CD4-positive, alpha-beta T cell treated with Interleukin-15 for 1 hour (primary cell): ENCODE measurements at places on chromosomes 5 and 9.

DNA sequence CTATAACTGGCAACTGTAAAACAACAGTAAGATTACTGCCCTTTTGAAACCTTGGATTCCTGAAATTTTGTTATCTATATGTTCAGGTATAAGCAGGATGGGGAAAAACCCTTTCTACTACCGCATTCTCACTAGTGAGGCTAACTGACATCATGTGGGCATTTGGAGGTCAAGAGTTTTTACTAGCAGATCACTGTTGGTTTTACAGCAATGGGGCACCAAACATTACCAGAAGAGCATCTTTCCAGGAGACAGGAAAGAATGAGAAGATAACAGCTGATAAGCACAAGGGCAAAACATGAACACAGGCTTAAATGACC lies 20.9 kb upstream of the TTC33 start:
- DNase-seq = no peak

DNA sequence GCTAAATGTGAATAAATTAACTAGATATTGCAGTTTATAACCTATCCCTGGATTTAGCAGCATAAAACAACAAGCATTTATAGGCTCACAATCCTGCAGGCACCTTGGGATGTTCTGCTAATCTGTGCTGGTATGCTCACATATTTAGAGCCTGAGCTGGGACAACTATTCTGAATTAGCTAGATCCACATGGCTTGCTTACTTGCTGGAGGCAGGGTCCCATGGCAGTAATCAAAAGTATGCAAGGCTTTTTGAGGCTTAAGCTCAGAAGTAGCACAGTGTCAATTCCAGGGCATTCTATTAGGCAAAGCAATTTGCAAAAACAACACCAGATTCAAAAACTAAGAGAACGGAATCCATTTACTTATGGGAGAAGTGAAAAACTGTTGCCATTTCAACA lies 745.0 kb upstream of the ACO1 start:
- no peak for DNase-seq

GRCh38 chr5:549229-549628 lies 25.0 kb upstream of the SLC9A3 start:
- no peak for DNase-seq

DNA sequence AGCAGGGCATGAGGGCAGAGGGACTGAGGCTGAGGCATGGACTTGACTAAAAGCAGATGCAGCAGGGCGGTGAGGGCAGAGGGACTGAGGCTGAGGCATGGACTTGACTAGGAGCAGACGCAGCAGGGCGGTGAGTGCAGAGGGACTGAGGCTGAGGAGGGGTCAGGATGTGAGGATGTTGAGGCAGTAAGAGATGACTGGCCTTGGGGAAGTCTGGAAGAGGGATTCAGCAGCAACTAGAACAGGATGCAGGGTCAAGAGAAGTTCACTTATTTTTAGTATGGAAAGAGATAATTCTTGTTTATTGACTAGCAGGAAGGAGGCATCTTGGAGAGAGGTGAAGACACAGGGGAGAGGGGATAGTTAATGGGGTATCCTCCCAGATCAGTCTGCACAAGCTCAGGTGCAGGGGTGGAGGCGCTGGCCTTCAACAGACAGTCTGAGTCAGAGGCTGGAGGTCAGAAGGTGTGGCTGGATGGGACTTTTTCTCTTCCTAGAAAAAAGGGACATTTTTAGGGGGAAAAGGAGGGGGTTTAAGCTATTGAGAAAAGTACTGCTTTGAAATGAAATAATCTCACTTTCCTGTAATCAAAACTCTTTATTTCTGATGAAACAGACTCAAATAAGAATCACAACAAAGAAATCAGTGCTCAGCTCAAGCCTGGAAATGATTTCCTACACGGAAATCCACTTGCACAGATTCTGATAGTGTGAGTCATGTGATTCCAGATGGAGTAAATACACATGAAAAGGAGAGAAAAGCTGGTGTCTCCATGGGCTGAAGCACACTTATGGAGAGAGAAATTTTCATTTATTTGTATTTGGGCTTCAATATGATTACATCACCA lies 130.9 kb downstream of the PALM2AKAP2 start:
- no peak for DNase-seq

DNA sequence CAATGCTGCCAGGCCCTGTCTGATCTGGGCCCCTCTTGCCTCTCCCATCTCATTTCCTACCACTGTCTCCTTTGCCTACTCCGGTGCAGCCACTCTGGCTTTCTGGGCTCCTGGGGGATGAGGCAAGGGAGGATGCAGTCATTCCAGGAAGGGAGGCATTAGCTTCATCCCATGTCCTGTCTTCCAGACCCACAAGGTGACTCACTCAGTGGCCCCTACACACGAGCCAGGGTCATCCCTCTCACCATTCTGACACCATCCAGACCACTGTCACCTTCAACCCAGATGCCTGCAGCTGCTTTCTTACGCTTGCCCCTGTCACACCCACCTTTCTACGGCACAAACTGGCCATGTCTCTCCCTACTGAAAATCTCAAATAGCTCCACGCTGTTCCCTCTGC lies 19.1 kb downstream of the ACSL6 start:
- no peak for DNase-seq

GRCh38 chr9:70534061-70534460 lies 119.6 kb upstream of the KLF9 start:
- no peak for DNase-seq

- DNase-seq = no peak
These were observed 318.4 kb downstream of the MAN2A1 start for GRCh38 chr5:110008131-110008530.

- DNase-seq = no peak
These were observed 12.1 kb downstream of the PCDH1 start for GRCh38 chr5:141866096-141866495.

- no peak for DNase-seq
These were observed 13.5 kb upstream of the SLC28A3 start for GRCh38 chr9:84354035-84354434.
